Hepatocyte (in vitro differentiated cells): ENCODE measurements at places on chromosomes 13 and 19. TPM values are rescaled to one million over a fixed set of nuclear protein-coding genes. Genes with fewer than 3 reads are reported as not detected.
A peak's percentile ranks its signal among the peaks of the same experiment; 100 is the strongest.

DNA sequence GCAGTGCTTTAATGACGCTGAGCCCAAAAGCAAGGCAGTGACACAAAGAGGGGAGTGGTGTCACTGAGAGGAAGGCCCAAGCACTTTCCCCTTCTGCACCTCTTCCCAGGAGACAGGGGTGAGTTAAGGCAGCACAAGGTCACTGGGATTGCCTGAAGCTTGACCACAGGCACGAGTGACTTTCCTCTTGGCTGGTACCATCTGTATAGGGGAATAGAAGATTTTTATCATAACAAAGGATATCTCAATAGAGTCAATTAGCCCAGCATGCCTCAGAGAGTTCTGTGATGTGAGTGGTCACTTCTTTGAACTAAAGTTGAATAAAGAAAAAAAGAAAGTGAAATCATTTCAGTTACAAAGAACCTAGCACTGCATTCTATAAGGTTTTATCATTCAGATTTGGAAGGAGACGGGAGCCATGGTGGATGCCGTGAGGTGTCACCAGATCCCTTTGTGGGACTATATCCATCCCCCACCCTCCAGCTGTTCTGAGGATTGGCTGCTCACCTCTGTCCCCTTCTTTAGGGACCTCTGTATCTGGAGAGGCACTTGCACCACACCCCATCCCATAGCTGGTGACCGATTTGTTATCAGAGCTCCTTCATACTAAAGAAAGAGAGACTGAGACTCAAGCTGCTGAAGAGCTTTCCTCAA lies 291.2 kb downstream of the DCT start:
- no peak for DNase-seq
- H3K4me3 ChIP-seq = no peak overlapping the region
- H3K27me3 ChIP-seq = no peaks in the 10 kb centered on the region
- no peaks in the 10 kb centered on the region for H3K36me3 ChIP-seq
- no peak overlapping the region for H3K27ac ChIP-seq

DNA sequence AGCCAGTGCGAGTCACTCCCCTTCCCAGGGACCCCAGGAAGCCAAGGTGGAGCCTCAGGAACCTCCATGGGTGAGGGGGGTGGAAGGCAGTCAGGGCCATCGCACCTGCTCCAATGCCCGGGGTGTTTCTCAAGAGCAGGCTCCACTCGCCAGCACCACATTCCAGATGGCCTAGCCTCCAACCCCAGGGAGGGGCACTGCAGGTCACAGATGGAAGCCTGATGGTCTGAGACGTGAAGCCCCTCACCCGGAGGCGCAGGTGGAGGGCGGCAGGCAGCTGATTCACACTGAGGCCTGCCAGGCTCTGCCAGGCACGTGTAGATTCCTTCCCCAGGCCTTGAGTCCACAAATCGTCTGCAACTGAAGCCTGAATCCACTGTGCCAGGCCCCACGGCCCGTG lies 23.0 kb upstream of the ISYNA1 start:
- DNase-seq = no peak
- H3K4me3 ChIP-seq = no peak overlapping the region
- H3K27me3 ChIP-seq = no peaks in the 10 kb centered on the region
- H3K27ac ChIP-seq = peak overlapping the region; percentile 91
- peaks cover 16% of the 10 kb centered on the region for H3K4me1 ChIP-seq
- no peaks in the 10 kb centered on the region for H3K36me3 ChIP-seq

DNA sequence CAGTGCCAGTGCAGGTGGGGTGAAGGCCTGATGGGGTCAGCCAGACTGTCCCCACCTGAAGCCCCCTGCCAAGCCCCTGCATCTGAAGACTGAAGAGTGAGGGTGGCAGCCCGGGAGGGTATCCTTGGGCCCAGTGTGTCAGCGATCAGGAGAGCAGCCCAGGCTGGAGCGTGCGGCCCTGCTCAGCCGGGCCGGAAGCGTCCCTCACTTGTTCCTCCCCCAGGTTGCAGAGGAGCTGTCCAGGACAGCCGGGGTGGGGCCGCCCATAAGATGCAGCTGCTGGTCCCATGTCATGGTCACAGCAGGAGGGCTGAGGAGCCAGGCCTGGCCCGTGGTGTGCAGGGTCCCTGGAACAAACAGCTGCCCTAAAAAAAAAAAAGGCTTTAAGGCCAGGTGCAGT lies 55.4 kb downstream of the KDM4B start:
- DNase-seq = no peak
- no peaks in the 10 kb centered on the region for H3K36me3 ChIP-seq
- H3K4me1 ChIP-seq = no peaks in the 10 kb centered on the region
- no peak overlapping the region for H3K4me3 ChIP-seq
- H3K27me3 ChIP-seq = no peaks in the 10 kb centered on the region
- H3K27ac ChIP-seq = no peak overlapping the region

Gene PABPC3
- total RNA-seq = 0.03 and 0.04 TPM in 2 replicates

Gene VSIG10L
- total RNA-seq = 2.5 and 3.4 TPM in 2 replicates
